Stimulated activated CD4-positive, alpha-beta T cell treated with anti-CD3 and anti-CD28 coated beads, Interleukin-1b, Interleukin-23, amount 100 ng/mL, for 1 hour (primary cell): ENCODE measurements at places on chromosomes 11 and 22.

DNA sequence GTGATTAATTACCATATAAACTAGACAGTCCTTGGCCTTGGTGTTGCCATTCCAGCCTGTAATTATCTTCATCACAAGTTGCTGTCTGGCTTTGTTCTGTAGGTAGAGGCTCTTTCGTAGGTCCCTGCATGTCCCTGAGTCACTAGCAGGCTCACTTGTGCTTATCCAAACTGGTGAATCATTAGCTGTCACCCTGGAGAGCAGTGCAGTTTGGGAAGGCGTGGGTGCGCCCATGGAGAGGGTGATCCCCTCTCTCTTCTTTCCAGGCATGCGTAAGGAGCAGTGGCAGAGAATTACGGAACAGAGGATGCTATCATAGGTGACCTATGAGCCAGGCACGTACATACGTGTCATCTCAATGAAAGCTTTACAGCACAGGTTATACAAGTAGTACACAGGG, 11.0 kb upstream of the EHF start:
- DNase-seq, result no peak

GRCh38 chr11:61892085-61892370, 683 bp upstream of the FADS3 start:
- DNase-seq, result no peak

- no peak for DNase-seq
Observed at GRCh38 chr11:28743061-28743550, 634.9 kb downstream of the METTL15 start.

GRCh38 chr11:24496386-24496735, 492 bp upstream of the LUZP2 start:
- DNase-seq, result no peak

GRCh38 chr11:14223636-14224288, 135.2 kb downstream of the RRAS2 start:
- no peak for DNase-seq

DNA sequence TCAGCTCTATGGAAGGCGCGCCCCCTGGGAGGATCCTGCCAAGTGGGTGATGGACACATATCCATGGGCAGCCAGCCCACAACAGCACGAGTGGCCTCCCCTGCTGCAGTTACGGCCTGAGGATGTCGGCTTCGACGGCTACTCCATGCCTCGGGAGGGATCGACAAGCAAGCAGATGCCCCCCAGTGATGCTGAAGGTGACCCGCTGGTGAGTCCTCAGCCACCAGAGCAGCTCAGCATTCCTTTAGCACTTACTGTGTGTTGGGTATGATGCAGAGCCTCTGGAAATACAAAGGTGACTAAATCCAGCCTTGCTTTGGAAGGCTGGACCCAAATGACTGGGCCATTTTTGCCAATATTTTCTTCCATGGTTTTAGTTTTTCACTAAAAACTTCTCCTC, 45.7 kb downstream of the DBX1 start:
- no peak for DNase-seq

DNA sequence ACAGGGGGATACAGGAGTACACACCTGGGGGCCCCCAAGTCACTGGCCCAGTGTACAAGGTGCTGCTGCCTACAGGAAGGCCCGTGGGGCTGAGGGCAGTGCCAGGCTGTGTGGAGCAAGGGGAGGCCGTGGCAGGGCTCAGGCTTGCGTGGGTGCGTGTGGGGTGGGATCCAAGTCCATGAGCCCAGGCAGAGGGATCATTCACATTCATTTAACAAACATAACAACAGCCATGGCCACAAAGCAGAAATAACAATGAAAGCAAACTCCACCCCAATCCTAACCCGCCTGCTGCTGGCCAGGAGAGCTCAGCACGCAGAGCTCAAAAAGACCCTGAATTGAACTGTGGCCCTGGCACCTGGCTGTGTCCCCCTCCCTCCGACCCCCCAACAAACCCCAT, 17.0 kb upstream of the SCGB1A1 start:
- DNase-seq, result no peak
